ENCODE measurements at places on chromosomes 4 and X.

GRCh38 chrX:9997041-9997440, 29.9 kb downstream of the CLDN34 start:
- DNase-seq, result no peak

DNA sequence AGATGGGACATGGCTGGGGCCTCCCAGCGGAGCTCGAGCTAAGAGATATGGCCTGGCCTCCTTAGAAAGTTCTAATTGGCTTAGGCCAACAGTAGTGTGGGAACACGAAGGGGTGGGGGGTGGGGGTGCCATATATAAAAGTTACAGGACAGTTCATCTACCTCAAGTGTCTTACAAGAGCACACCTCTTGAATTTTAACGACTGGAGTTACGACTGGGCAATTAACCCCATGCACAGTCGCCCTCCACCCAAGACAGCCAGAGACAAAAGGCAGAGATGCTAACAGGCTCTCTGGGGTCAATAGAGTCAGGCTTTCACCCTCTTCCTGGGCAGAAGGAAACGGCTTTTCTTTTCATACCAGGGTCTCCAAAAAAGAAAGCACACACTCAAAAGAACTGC, 302.2 kb downstream of the BCOR start:
- no peak for DNase-seq

GRCh38 chr4:7326693-7327340, 107.9 kb downstream of the PSAPL1 start:
- no peak for DNase-seq

GRCh38 chr4:160810424-160810823, 1353.4 kb downstream of the FSTL5 start:
- no peak for DNase-seq

DNA sequence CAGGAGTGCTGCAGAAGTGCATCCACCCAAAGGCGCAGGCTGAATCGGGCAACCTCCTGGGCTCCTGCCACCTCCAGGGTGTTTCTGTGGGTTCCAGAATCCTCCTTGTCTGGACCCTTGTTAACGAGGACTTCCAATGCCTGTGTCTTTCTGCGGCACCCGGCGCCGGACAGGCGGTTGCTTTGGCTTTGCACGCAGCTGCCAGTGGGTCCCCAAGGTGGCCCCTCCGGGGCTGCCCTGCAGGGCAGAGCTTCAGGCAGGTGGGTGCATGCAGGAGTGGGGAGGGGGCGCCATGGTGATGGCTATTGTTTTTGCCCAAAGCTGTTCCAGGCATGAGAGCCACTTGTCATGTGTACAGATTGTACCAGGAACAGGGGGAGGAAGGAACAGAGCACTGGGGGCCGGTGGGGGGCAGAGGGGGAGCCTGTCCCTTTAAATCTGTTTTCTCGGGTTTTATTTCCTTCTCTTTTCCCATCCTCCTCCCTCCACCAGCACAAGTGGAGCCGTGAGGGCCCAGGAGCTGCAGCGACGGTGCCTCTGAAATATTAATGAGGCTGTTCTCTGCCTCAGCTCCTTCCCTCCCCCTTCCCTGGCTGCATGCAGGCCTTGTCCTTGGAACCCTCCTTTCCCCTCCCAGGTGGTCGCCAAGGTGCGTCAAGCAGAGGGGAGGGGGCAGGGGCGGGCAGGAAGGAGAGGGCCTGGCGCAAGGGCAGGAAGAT, 13.1 kb downstream of the ATP2B3 start:
- DNase-seq, result no peak

DNA sequence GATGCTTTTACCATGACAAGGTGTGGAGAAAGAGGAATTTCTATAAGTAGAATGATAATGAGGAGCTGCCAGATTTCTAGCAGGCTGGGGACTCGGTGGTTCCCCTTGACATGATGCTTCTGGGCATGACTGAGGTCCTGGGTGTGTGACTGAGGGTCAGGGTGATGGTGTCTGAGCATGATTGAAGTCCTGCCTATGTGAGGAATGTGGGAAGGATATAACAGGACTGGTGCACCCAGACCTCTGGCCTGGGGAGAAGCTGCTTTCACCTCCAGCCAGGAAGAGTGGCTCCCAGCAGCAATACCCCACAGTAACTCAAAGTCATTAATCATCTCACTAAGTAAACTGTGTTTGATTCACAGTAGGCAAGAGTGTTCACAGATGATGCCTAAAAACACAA, 17.4 kb downstream of the SORBS2 start:
- no peak for DNase-seq

- DNase-seq, result no peak
These were observed 89.1 kb downstream of the AKAP4 start for GRCh38 chrX:50111742-50112141.

DNA sequence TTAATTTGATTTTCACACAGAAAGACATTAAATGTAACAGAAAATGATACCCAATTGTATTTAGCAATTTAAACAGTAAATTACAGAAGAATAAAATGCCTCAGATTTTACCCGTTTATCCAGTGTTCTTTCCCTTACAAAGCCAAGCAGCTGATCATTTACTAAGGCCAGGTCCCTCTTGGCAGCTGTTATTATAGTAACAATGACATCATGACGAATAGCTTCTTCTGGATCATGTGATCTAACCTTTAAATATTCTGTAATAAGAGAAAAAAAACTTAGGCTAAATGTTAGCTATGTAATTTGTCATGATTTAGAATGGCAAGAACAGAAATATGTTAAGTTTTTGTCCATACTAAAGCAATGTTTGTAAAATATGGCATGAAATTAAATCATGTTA, 69.4 kb downstream of the PDS5A start:
- no peak for DNase-seq

DNA sequence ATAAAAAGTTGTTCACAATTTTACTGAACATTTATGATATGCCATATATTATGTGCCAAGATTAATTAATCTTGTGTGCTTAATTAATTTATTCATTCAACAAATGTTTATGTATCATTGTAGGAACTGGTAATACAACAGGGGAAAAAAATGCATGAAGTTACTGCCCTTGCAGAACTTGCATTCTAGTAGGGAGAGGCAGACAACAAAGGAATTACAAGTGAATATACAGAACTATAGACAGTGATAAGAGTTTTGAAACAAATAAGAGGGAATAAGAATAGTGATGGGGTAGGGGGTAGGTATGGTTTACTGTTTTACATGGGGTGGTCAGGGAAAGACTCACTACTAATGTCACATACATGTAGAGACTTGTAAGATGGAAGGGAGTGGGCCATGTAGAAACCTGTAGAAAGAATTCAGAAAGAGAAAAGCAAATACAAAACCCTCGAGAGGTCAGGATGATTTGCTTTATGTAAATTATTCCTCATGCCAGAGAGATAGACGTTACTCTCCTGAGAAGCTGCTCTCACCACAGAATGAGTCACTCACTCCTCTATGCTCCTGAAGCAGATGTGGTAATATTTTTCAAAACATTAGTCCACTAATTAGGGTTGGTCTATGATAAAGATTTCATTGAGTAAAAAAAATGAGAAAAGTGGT, 855.0 kb upstream of the GRID2 start:
- DNase-seq, result peak; percentile 25

DNA sequence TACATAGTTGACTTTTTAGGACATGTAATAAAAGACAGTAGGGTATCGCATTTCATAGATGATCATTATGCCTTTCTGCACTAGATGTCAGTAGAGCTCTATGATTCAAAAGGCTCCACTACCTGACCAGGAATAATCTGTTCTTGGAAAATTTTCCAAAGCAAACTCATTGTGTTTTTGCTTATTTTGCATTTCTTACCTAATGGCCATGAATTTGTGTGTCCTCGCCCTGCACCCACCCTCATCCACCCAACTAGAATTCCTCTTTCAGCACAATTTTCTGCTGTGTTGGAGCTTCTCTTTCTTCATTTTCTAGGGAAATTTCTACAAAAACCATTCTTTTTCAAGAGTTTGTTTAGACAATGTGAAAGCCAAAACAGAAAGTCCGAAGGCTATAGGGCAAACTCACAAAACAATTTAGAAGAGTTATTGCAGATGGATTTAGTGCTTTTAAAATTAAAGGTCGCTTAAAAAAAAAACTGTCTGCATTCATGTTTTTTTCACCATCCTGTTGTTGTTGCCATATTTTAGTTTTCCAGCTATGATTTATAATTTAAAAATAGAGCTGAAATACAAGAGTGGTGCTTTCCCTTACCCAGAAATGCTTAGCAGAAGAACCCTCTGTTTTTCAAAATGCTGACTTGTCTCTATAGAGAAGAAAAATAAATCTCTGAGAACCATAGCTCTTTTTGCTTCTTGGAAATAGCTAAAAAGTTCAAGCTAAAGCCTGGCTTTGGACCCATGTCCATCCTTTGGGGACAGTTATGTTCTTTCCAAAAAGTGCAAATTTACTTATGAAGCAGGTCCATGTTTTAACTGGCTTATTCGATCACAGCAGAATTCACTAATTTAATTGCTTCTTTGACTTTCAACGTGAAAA, 183.7 kb downstream of the SPATA18 start:
- peak; percentile 64 for DNase-seq

- no peak for DNase-seq
These were observed 758.6 kb downstream of the PDHA2 start for GRCh38 chr4:96598465-96598864.

GRCh38 chrX:83512111-83512510, 4.0 kb downstream of the POU3F4 start:
- DNase-seq, result no peak

GRCh38 chrX:130118441-130119311, 8.4 kb upstream of the ELF4 start:
- no peak for DNase-seq

DNA sequence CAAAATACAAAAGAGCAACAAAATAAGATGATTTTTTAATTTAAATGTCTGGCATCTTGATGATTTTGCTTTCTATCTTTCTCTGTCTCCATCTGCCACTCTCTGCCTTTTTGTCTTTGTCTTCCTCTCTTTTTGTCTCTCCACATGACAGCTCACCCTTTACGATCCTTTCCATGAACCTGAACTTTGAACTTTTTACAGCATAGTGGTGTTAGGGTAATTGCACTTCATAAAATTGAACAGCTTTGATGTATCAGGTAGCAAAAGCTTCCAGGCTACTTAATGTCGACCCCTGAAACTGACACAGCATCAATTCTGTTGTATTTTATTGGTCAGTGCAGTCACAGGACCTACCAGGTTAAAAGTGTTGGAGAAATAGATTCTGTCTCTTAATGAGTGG, 1517.0 kb downstream of the ADGRL3 start:
- DNase-seq, result no peak

DNA sequence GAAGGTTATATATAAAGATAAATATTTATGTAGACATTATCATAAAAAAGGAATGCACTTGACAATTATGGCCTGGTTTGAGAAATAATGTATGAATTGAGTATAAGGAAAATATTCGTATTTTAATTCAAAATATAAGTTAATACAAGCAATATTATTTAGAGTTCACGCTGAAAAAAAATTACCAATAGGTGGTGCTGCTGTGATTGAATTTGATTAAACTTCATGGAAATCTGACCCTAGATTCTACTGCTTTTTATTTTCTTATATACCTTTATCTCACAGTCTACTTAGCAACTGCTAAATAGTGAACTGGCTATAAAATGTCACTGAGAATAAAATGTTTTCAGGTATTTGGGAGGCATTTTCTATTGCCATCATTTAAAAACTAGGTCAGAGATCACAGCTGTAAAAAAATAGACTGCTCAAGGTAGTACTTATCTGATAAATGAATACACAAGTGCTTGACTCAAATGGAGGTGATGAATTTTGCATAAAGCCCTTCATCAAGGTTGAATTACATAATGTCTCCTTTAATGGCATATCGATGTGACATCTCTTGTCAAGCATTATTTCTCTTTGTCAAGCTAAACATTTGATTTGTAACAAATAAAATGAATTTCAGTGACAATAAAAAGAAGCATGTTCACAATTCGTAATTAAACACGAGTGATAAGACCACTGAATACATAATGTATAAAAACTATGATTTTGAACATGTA, 1638.8 kb upstream of the PCDH7 start:
- no peak for DNase-seq

- DNase-seq, result no peak
These were observed 43.2 kb downstream of the CDKL5 start for GRCh38 chrX:18468599-18468998.

DNA sequence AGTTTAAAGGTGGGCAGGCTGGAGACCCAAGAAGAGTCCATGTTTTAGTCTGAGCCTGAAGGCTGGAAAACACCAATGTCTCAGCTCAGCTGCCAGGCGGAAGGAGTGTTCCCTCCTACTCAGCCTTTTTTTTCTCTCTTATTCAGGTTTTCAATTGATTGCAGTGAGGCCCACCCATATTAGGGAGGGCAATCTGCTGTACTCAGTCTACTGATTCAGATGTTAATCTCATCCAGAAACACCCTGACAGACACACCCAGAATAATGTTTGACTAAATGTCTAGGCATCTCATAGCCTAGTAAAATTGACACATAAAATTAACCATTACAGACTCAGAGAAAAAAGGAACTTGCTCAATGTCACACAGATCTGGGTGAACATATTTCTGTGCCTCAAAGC, 347.1 kb downstream of the GBA3 start:
- no peak for DNase-seq

DNA sequence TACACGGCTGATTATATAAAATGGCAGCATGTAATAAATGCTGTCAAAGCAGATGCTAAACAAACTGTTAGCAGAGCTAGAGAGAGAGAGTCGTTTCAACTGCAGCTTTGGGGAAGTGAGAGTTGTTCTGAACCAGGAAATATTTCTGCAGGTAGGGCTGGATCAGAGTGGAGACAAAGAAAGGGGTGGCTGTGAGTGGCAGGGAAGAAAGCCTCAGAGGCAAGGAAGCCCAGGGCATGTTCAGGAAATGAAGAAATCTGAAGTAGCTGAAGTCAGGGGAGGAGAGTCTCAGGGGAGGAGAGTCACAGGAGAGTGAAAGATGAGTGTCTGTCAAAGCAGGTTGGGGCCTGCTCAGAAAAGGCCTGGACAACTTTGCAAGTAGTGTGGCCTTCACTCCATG, 48.4 kb upstream of the RPS6KA3 start:
- DNase-seq, result peak; percentile 62

DNA sequence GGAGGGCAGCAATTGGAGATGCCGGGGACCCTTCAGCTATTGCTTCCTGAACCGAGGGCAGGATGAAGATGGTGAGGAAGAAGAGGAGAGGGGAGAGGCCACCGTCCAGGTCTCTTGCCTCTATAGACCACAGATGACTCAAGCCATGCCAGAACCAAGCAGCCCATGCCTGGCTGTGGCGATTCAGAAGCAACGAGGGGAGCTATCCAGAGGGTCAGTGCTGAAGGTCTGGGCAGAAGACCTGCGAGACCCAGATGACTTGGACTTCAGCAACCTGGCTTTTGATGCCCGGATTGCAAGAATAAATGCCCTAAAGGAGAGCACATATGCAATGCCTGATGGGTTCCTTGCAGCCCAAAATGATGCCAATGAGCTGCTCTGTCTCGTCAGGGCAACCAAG, 70.2 kb upstream of the PRPS2 start:
- DNase-seq, result no peak

- no peak for DNase-seq
These were observed 95.3 kb downstream of the GRID2 start for GRCh38 chr4:92399032-92399431.

Data from RWPE1 (cell line).